Activated CD4-positive, alpha-beta T cell treated with anti-CD3 and anti-CD28 coated beads, Interleukin-2, amount 50 U/mL, for 1 hour (primary cell): ENCODE measurements at places on chromosomes 12 and 14.

GRCh38 chr14:57575482-57575881, 81.8 kb upstream of the CCDC198 start:
- DNase-seq = no peak

DNA sequence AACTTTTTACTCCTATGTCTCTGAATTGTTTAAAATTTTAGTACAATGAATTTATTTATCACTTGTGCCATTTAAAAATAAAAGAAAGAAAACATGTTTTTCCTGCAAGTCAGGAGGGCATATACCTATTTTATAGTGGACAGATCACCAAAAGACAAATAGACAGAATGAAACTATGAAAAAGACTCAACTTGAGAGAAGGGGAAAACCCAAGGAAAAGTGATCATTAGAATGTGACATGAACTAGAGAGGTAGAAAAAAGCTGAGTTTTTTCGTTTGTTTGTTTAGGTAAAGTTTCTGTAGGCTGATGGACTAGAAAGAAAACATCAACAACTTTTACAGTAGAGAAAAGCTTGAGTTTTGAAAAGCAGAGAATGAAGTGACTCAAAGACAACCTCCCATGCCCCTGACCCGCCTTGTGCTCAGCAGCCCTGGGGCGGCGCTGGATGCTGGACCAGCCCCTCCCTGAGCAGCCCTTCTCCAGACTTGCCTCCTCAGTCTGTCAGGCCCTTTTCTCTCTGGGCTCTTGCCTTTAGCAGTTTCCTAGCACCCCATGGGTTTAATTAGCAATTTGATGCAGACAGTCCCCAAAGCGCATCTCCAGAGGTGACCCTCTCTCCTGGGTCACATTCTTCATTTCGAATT, 95.1 kb upstream of the ARID2 start:
- DNase-seq = no peak

DNA sequence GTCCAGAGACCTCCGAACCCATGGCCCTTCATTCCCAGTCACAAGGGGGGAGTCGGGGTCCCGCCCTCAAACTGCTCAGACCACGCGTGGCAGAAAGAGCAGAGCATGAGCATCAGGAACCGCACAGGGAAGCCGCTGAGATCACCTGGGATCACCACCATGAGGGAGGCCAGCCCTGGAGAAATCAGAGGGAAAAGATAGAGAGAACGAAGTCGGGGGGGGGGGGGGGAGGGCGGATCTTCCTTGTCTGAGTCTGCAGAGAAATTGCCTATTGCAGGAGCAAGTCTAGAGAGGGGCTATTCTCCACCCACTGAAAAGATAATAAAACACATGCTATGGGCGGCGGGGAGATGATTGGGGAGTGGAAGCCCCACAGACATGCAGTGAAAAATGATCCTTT, 884 bp upstream of the TMEM132C start:
- no peak for DNase-seq

- peak; percentile 66 for DNase-seq
Measured at GRCh38 chr12:44875954-44876543, at the start of gene NELL2. Gene NELL2 (minus strand): TSS chr12:44876315. CDS start chr12:44875869, 446 bp downstream.

DNA sequence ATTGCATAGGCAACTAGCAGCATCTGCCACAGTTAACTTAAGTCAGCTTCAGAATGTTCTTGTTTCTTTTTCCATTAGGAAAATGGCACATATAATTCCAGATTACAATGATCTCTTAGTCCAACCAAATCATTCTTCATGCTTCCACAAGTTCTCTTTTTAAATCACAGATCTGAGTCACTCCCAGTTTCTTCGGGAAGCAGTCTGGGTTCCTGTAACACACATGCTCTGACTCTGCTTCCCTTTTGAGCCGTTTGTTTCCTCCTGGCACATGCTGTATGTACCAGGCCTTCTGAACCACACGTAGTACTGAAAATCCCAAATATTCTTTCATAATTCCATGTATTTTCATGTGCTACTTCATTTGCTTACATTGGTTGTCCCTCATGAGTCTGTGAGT, 388.8 kb upstream of the PDE3A start:
- DNase-seq = no peak

DNA sequence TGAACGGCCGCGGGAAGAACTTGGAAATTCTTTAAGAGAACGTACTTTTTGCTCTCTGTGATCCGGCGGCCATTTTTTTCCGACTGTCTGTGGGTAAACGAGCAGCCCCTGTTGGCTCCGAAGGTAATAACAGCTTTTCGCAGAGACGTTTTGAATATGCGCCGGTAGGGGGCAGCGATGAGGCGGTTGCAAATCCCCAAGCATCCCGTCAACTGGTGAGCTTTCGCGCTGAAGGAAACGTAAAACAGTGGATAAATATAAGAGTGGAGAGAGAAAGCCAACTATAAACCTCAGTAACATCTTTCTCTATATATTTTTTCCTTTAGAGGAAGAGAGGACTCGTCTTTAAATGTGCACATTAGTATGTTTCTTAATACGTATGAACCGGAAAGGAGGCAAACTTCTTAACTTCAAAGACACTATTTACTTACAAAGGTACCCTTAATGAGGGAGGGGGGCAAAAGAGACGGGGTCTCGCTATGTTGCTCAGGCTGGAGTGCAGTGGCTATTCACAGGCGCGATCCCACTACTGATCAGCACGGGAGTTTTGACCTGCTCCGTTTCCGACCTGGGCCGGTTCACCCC, 9.6 kb upstream of the NEMF start:
- DNase-seq = peak; percentile 83

DNA sequence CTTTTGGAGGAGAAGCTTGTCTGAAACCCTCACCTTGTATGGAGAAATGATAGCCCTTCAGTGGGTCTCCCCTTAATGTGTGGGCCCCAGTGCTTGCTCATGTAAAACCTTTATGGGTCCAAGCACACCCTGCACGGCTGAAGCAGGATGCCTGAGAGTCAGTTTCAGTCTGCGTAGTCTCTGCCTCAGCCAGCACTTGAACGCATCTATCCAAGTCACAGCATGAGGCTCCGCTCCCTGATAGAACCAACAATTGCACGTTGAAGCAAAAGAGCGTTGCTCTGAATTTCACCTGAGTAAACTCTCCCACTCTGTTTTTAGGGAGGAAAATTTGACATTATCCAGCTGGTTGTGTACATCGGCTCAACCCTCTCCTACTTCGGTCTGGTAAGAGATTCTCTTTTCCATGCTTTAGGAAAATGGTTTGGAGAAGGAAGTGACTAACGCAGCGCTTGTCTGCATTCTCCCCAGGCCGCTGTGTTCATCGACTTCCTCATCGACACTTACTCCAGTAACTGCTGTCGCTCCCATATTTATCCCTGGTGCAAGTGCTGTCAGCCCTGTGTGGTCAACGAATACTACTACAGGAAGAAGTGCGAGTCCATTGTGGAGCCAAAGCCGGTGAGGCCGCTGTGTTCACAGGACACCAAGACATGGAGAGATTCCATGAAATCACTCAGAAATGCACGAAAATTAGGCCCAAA, 33.0 kb upstream of the P2RX4 start:
- no peak for DNase-seq

DNA sequence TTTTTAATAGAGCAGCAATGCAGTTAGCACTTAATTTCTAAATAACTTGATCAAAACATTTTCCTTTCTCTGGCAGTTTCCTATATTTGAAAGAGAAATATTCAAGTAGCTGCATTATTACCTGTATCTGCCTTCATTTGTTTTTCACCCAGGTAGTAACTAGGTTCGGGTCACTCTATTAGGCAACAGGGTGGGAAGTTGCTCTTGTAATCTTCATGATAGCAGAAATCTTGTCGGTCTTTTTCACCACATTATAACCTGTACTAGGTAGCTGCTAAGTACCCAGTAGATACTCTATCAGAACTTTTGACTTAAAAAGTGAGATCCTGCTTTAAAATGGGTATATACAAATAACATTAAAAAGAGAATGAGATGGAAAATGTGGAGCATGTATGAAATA, 2.4 kb upstream of the PIK3C2G start:
- DNase-seq = no peak

- DNase-seq = no peak
Measured at GRCh38 chr12:131795690-131796410, 32.3 kb upstream of the MMP17 start.

GRCh38 chr14:102951799-102952198, 29.3 kb downstream of the AMN start:
- DNase-seq = no peak
